Left colon (tissue), 2 donors: ENCODE measurements at places on chromosomes 11 and 22.

DNA sequence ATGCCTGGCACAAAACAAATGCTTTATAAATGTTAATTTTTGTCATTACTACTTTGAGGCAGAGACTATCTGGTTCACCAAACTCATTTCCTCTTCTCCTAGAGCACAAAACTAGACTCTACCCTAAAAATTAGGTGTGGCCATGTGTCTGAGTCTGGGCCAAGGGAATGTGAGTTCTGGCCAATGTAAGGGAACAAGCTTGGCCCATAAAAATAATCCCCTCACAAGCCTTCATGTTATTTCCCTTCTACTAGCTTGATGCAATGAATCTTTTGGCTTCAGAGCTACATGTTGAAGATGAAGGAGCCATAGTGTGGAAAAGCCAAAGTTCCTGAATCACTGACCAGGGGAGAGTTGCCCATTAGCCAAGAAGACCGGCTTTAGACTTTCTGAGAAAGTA is 406.5 kb upstream of the CCDC90B start:
- DNase-seq = no peak

GRCh38 chr22:47328550-47329243 is 566.2 kb downstream of the TBC1D22A start:
- no peak for DNase-seq

GRCh38 chr11:117705866-117706265 is 91.2 kb downstream of the DSCAML1 start:
- DNase-seq = no peak

GRCh38 chr22:42763965-42764480 is 43.4 kb upstream of the A4GALT start:
- DNase-seq = no peak

DNA sequence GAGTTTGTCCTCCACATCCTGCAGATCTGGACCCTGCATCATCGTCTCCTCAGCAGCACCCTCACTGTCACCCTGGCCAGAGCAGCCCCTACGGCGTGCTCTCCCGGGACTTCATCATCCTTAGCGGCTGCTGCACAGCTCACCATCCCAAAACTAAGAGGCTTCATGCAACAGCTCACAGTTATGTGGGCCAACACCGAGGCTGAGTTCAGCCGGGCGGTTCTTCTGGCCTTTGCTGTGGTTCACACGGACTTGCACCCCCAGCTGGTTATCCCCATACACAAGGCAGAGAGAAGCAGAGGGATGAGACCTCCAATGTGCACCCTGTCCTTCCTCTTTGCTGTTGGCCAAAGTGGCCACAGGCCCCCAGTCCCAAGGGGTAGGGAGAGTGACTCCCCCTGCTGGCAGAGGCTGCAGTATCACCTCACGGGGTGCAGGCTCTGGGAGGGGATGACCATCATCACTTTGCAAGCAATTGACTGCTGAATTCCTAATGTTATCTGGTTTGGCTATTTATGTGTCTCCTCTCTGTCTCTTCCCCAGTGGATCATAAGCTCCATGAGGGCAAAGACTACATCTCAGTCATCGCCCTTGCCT is 276.8 kb downstream of the BRD1 start:
- DNase-seq = no peak

DNA sequence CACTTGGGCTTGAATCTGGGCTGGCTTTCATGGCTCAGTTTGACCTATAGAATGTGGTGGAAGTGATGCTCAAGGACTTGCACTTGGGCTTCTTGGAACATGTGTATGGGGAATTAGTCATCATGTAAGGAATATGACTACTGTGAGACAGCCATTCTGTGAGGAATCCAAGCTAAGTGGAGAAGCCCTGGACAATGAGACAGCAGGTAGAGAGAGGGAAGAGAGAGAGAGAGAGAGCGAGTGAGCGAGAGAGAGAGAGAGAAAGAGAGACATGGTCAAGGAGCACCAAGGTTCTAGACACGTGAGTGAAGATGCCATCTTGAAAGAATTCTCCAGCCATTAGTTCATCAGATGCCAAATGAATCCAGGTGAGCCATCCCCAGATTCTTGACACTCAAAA is 261.6 kb upstream of the SORL1-AS1 start:
- DNase-seq = no peak
